ENCODE measurements at places on chromosomes 12 and 14. TPM values are rescaled to one million over a fixed set of nuclear protein-coding genes. Genes with fewer than 3 reads are reported as not detected.

DNA sequence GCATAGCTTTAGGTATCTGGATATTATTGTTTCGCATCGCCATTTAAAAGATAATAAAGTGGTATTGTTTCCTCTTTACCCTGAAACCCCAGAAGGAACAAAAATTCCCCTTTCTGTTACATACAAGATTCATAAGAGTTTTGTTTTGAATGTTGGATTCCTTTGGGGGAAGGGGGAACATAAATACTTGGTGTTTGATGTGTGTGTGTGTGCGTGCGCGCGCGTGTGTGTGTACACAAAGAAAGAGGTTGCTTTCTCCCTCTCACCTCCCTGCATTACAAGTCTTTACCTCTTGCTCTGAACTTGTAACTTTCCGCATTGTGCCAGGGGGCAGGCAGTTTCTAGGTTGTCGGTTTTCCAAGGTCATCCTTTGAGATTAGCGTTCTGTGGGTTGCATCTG lies 76.4 kb downstream of the GPATCH2L start:
- no peak for DNase-seq
- H3K27ac ChIP-seq = no peak overlapping the region
- no peaks in the 10 kb centered on the region for H3K36me3 ChIP-seq
- no peak overlapping the region for H3K4me3 ChIP-seq
- H3K4me1 ChIP-seq = no peaks in the 10 kb centered on the region

DNA sequence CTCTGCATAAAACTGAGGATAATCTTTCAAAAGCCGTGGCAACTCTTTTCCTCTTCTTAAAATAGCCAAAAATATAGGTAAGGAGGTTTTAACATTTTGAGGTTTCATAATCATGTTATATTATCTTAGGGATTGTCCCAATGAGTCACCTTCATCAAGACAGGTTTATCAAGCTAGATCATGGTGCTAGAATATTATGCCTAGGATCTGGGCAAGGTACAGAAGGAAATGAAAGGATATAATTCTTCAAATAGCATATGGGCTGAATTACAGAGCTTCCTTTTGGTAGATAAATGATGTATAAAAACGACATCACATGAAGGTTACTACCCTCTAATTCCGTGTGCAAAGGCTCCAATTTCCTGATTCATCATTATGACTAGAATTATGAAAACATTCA lies 28.6 kb upstream of the TBC1D15 start:
- H3K27me3 ChIP-seq = no peaks in the 10 kb centered on the region
- H3K4me3 ChIP-seq = no peak overlapping the region
- H3K27ac ChIP-seq = no peak overlapping the region
- no peaks in the 10 kb centered on the region for H3K36me3 ChIP-seq

DNA sequence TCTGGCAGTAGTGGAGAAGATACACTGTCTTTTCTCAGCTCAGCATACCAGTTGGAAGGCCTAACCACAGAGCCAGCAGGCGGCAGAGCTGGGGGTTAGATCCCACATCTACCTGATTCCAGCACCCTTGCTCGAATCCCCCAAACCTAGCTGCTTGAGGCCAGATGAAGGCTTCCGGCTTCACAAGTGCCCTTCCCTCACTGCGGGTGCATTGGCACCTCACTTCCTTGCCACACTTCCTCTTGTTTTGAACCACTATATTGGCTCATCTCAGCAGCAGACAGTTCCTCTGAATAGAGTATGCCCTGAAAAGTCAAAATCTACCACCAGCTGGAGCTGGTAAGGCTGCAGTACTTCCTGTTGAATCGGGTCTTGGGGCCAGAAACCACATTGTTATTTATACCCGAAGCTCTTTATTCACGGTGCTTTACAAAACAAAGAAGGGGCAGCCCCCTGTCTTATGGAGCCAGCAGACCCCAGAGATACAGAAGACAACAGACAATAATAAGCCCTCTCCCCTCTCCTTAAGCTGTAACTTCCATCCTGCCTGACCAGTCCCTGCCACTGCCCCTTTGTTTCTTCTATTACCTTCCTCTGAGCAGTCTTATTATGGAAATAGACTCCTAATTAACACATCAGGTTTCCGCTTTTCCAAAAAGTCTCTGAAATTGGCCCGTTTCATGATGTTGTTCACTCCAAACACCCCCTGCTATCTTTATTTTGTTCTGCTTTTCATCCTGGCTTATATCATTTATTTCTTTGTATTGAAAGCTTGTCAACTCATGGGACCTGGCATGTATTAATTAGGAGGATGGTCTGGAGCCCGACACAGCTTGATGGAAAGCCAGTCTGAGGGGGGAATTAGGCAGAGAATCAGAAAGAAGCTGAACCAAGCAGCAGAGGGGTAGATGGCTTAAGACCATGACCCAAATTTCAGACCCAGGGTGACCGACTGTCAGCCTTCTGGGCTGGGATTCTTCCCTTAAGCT lies 233.5 kb downstream of the EFCAB11 start:
- DNase-seq = no peak
- H3K4me1 ChIP-seq = no peaks in the 10 kb centered on the region
- H3K27ac ChIP-seq = no peak overlapping the region
- no peaks in the 10 kb centered on the region for H3K27me3 ChIP-seq
- no peak overlapping the region for H3K4me3 ChIP-seq

DNA sequence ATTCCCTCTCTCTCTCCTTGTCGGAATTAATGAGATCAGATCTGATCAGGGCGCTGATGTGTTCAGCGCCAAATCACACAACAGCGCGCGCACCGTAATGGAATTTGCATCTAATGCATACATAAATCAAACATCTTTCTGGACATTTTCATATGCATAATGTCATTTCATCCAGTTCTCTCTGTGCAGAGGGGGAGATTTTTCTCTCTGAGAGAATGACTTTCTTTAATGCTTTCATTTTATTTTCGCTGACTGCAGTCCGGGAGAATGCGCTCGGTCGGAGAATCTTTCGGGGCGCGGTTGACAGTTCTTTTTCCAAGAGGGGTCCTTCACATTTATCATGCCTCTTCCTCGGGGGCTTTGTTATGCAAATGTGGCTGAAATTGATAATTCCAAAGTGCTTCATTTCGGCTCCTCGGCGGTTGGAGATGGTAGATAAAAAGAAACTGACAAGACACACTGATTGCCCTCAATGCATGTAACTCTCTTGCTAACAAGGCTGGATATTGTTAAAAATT lies 615.9 kb downstream of the VRK1 start:
- H3K27ac ChIP-seq = no peak overlapping the region
- H3K27me3 ChIP-seq = no peaks in the 10 kb centered on the region
- no peak overlapping the region for H3K4me3 ChIP-seq
- H3K36me3 ChIP-seq = no peaks in the 10 kb centered on the region
- H3K4me1 ChIP-seq = no peaks in the 10 kb centered on the region

- DNase-seq = no peak
- no peaks in the 10 kb centered on the region for H3K4me1 ChIP-seq
These were observed 25.2 kb downstream of the PTPN11 start for GRCh38 chr12:112443916-112444315.

DNA sequence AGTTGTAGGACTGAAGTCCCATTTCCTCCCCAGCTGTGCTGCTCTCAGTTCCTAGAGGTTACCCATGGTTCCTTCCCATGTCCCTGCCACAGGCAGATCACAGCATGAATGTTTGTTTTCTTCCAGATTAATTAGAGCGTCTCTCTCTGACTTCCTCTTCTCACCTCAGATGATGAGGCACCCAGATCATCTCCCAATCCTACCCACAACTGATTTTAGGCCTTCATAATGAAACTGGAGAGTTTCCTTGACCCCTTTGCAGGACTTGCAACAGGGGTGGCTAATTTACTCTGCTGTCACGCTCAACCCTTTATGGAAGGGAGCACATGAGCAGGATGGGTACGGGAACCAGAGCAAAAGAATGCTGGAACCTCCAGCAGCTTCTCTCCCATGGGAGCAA lies 32.1 kb upstream of the TXNRD1 start:
- no peak for DNase-seq
- peaks cover 5% of the 10 kb centered on the region for H3K4me1 ChIP-seq
- peak overlapping the region; percentile 95 for H3K27ac ChIP-seq
- H3K4me3 ChIP-seq = no peak overlapping the region
- no peaks in the 10 kb centered on the region for H3K36me3 ChIP-seq
- no peaks in the 10 kb centered on the region for H3K27me3 ChIP-seq

ANKRD33 gene
- total RNA-seq = 0.27 TPM

FAM186B gene
- total RNA-seq = not detected

ERP27 gene
- total RNA-seq = 0.61 TPM

NRXN3 gene
- 4.4 TPM for total RNA-seq

KRT73 gene
- total RNA-seq = not detected

PROX2 gene
- not detected for total RNA-seq

All from uterus (tissue), 4 donors.